ENCODE measurements at places on chromosomes 4 and X. TPM values are rescaled to one million over a fixed set of nuclear protein-coding genes. Genes with fewer than 3 reads are reported as not detected.

The UGT2A1 gene
- total RNA-seq, result not detected

The CDKL2 gene
- total RNA-seq, result 0.60 TPM

The MAGEA9B gene
- not detected for total RNA-seq

The CNGA1 gene
- 5.1 TPM for total RNA-seq

The PCYT1B gene
- total RNA-seq, result 0.60 TPM

The NKX6-1 gene
- not detected for total RNA-seq

The NWD2 gene
- not detected for total RNA-seq

The SFRP2 gene
- total RNA-seq, result not detected

The ANKRD17 gene
- 32.2 TPM for total RNA-seq

The DCAF12L1 gene
- not detected for total RNA-seq

The TMEM271 gene
- not detected for total RNA-seq

The DGAT2L6 gene
- total RNA-seq, result not detected

The PPP4R3C gene
- total RNA-seq, result not detected

The L1CAM gene
- total RNA-seq, result 1.6 TPM

The RAB33A gene
- not detected for total RNA-seq

The GABRG1 gene
- total RNA-seq, result not detected

The RBM3 gene
- total RNA-seq, result 144 TPM

The USP27X gene
- 2.0 TPM for total RNA-seq
